Activated CD4-positive, alpha-beta T cell treated with anti-CD3 and anti-CD28 coated beads, Interleukin-2, amount 10 ng/mL, durations not matched to agents 7 days and 5 days (primary cell): ENCODE measurements at places on chromosomes 2 and 18. TPM values are rescaled to one million over a fixed set of nuclear protein-coding genes. Genes with fewer than 3 reads are reported as not detected.

Gene INHA
- not detected for total RNA-seq

Gene RRM2
- 496 TPM for total RNA-seq

Gene RPRD1A
- total RNA-seq: 29.4 TPM

Gene ANKAR
- 4.8 TPM for total RNA-seq

Gene ALPG
- total RNA-seq: not detected

Gene SERPINB3
- not detected for total RNA-seq

Gene CFC1
- total RNA-seq: not detected

Gene GYPC
- 161 TPM for total RNA-seq

Gene TLX2
- 0.52 TPM for total RNA-seq

Gene NDUFB3
- 134 TPM for total RNA-seq

Gene HNRNPLL
- total RNA-seq: 55.8 TPM

Gene CRYGD
- total RNA-seq: not detected

Gene BOLL
- not detected for total RNA-seq

Gene LONRF2
- 0.02 TPM for total RNA-seq

Gene CHRND
- not detected for total RNA-seq

Gene CD226
- total RNA-seq: 126 TPM

Gene IKZF2
- 5.1 TPM for total RNA-seq

Gene MYO7B
- total RNA-seq: 0.69 TPM

Gene DSG2
- 1.6 TPM for total RNA-seq

Gene RPIA
- 34.3 TPM for total RNA-seq

Gene OTOS
- not detected for total RNA-seq

Gene RAB31
- total RNA-seq: 1.3 TPM

Gene RFX8
- 2.8 TPM for total RNA-seq

Gene MEP1B
- not detected for total RNA-seq

Gene MXD1
- total RNA-seq: 19.1 TPM

Gene DNAJC5G
- not detected for total RNA-seq

Gene CYB5A
- 30.6 TPM for total RNA-seq

Gene RIF1
- 57.3 TPM for total RNA-seq

Gene RBM44
- total RNA-seq: 1.3 TPM

Gene CNTNAP5
- total RNA-seq: not detected

Gene PFN4
- total RNA-seq: not detected

Gene TCF23
- total RNA-seq: not detected

Gene RPRM
- total RNA-seq: not detected

Gene UGT1A4
- not detected for total RNA-seq
